ENCODE measurements at places on chromosomes 4 and X.

DNA sequence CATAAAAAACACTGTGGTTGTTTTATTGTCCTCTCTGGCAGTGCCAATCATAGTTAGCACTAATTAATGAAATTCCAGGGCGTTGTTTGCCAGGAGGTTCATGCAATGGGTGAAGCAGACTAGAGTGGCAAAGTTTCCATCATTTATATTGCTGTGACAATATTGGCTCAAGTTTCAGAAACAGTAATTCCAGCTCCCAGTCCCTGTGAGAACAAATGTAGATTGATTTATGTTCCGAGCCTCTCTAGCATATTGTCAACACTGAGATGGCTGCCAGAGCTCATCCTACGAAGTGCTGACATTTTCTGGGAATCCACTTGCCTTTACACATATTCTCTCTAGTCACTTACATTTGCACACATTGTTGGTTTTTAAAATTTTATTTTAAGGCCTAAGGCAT, 440.0 kb upstream of the IGFBP7 start:
- no peak for DNase-seq

- DNase-seq, result no peak
Observed at GRCh38 chr4:130043732-130044160, 947.8 kb downstream of the C4orf33 start.

- no peak for DNase-seq
Observed at GRCh38 chr4:21749924-21750323, 198.6 kb downstream of the KCNIP4 start.

DNA sequence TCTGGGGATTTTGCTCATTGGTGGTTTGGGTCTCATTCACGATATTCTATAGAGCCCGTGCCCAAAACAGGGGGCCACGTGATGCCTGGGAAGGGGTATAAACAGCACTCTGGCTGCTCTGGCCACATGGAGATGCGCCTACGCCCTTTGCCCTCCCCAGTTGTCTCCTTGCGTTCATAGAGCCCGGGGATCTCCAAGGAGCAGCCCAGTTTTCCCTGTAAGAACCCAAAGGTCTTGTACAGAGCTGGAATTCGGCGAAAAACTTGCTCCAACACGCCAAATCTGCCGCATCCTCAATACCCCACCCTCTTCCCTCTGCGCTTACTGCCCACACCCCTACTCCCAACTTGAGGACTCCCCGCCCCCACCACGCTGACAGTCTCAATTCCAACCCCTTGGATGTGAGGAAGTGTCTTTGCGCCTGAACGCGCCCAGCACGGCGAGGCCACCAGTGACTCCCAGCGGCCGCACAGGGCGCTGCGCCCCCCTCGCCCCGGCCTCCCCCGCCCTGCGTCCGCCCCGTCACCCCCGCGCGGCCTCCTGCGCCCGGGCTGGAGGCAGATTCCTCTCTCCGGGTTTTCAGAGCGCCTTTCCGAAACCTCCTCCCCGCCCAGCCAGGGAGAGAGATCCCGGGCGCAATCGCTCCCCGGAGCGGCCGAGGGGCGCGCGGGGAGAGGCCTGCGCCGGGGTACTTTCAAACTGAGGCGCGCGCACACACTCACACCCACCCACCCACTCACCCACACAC, at the start of gene NHS:
TSS of gene NHS (plus strand) at position 582 of the 748 bp plus-strand sequence. CDS start 558 bp downstream, outside the sequence.
- DNase-seq, result no peak

GRCh38 chrX:41759817-41760216, 35.8 kb downstream of the GPR82 start:
- no peak for DNase-seq

DNA sequence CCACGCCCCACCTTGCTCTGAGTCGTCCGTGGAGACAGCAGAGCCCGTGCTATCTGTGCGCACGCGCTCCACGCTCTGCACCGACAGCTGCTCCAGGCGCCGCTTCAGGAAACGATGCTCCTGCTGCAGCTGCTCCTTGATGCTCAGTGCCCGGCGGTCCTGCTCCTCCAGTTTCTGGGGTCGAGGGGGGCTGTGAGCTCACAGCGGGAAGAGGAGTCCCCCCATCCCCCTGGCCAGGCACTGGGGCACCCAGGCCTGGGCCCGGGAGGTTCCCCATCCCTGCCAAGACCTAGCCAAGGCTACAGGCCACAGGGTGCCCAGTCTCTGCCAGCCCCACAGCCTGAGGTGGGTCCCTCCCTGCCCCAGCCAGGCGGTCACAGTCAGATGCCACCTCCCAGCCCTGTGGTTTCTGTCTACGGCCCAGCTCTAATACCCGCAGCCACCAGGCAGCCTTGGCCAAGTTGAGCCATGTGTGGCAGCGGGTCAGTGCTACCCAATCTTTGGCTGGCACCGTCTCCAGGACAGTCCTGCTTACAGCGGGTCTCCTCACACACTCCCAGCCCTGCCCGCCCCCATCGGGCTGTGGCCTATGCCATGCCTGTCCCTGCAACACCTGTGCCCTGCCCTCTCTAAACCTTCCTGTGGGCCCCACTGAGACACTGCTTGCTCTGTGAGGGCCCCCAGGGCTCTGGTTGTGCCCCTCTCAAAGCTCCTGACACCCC, 9.3 kb upstream of the HAUS3 start:
- no peak for DNase-seq

GRCh38 chrX:132676102-132676501, 187.3 kb upstream of the MBNL3 start:
- no peak for DNase-seq

DNA sequence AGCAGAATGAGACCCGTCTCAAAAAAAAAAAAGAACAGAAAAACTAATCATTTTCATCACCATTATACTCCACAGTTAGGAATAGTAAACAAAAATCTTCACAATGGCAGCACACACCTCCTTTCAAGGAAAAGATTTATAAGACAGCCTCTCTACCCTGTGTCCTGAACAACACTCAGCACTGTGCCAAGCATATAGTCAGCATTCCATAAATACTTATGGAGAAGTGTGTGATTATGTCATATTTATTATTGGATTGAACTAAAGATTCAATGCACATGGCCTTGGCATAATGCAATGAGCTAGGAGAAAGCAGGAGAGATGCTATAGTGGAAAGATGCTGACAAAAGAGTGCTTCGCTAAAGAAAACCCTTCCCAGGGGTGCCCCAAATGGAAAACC, 52.6 kb downstream of the FAM114A1 start:
- DNase-seq, result no peak
